ENCODE measurements at places on chromosomes 16 and 17.

DNA sequence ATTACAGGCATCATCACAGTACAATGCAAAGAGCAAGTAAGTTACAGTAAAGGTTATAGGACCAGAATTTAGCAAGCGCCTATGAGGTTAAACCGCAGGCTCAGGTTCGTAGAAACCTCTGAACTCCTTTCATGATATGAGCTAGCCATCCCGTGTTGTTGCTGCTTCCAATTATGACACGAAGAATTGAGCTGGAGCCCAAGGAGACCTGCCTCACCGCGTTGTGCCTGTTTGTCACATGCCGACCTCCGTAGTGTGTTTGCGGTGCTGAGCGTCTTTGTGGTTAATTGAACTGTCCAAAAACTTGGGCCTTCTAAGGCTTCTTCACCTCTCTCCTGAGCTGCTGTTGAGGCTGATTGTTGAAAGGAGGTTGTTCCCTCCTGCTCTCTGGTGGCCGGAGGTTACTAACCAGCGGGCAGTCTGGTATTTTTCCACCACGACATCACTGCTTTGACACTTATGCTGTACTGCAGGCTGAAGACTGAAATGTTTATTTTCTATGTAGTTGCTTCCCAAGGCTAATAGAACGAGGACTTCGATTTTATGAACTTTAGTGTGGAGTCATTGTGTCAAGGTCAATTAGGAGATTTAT lies 67.5 kb downstream of the SEC14L1 start:
- DNase-seq: peak; percentile 65

- no peak for DNase-seq
Measured at GRCh38 chr16:88144028-88144511, 192.8 kb downstream of the BANP start.

DNA sequence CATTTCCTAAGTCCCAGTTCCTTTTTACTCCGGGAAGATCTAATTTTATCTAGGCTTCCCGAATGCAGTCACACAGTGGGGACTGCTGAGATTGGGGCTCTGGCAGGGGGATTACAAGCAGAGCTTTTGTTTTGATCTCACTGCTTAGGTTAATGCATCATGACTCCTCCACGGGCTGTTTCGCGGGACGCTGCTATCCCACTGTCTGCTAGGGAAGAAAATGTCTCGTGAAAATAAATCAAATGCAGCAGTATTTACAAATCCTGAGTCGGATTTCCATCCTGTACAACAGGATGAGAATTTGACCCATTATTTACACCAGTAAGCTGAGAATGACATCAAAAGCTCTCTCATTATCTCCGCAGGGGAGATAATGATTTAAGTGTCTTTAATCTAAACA lies 83.8 kb downstream of the CDH11 start:
- DNase-seq: no peak

DNA sequence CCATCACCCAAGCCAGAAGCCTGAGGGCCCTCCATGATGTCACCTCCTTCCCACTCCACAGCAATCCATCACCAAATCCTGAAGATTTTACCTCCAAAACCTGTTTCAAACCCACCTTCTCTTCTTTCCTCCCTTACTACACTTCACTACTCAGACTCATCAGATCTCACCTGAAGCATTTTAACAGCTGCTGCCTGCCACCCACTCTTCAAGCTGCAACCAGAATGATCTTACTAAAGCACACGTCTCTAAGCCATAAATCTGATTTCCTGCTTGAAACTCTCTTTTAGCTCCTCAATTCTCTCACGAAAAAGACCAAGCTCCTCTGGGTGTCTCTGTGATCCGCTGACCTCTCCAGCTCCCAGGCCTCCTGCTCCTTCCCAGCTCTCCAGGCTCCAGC lies 46.5 kb downstream of the CDK5R1 start:
- DNase-seq: no peak

GRCh38 chr17:19302791-19303331 lies 59.7 kb downstream of the B9D1 start:
- DNase-seq: peak; percentile 35

DNA sequence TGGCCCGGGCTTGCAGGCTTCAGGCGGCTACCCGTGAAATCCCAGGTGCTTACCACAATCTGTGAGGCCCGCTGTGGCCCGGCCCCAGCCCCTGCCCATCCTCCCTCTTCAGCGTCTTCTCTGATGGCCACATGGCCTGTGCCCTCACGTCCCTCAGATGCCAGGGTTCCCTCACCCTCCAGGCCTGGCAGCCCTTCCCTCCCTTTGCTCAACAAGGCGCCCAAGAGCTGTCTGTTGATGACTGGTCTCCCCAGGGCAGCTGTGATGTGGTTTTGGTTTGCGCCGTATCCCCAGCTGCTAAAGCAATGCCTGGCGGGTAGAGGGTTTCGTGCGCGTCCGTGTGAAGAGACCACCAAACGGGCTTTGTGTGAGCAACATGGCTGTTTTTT lies 35.1 kb downstream of the PMM2 start:
- DNase-seq: no peak

GRCh38 chr17:73135766-73136165 lies 29.0 kb upstream of the SSTR2 start:
- no peak for DNase-seq

- DNase-seq: peak; percentile 71
Measured at GRCh38 chr17:15513058-15513791, 45.8 kb upstream of the CDRT4 start.

- no peak for DNase-seq
Measured at GRCh38 chr17:78124081-78124835, 4.3 kb downstream of the TMC6 start.

- DNase-seq: no peak
Measured at GRCh38 chr17:61393904-61394629, 5.6 kb upstream of the TBX2 start.

DNA sequence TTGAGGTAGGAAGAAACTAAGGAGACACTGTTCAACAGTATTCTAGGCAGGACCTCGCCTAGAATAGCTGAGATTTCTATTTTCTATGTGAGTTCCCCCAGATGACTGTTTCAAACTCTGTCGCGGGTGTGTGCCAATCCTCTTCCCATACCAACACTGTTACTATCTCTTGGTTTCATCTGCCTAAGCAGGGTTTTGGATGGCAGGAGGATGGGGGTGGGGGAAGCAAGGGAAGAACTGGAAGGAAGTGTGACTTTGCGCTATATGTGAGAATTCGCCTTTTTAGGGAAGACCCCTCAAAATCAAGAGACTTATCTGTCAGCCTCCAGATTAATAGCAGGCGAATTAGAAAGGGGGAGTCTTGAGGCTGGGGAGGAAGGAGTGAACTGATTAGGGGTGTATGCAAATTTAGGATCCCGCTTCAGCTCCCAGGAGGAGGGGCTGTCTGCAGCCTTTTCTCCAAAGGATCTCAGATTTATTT lies 521 bp upstream of the G6PC3 start:
- DNase-seq: no peak

DNA sequence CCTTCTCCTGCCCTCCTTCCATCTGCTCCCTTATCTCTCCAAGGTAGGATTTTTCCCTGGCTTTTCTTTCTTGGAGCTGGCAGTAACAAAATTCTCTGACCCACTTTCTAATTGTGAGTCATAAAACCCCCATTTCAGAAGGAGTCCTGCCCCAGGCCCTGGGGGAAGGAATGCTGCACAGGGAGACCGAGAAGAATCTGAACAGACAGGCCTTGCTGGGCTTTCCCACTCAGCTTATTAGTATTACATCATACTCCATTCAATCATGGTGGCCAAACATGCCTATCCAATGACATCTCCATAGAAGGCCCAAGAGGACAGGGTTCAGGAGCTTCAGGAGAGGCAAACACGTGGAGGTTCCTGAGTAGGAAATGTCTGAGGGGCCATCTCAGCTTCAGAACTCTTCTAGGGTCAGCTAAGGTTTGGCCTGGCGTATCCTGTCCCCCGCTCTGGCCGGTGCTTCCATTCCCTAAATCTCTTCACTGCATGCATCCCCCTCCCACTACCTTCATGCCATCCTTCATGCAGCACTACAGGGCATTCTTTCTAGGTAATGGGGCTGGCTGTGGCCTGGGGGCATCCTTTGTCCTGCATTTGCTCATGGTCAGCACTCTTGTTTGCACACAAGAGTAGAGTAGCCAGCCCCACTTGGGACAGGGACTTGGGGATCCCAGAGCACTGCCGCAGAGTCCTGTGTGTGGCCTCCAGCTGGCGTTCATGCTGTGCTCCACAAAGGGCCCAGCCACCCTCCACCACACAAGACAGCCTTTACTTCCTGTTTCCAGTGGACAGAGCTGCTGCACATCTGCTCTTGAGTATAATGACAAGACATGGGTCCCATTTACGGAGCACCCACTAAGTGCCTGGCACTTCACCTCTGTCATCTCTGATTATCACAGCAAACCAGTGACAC lies 8.2 kb downstream of the SLC6A2 start:
- DNase-seq: no peak

DNA sequence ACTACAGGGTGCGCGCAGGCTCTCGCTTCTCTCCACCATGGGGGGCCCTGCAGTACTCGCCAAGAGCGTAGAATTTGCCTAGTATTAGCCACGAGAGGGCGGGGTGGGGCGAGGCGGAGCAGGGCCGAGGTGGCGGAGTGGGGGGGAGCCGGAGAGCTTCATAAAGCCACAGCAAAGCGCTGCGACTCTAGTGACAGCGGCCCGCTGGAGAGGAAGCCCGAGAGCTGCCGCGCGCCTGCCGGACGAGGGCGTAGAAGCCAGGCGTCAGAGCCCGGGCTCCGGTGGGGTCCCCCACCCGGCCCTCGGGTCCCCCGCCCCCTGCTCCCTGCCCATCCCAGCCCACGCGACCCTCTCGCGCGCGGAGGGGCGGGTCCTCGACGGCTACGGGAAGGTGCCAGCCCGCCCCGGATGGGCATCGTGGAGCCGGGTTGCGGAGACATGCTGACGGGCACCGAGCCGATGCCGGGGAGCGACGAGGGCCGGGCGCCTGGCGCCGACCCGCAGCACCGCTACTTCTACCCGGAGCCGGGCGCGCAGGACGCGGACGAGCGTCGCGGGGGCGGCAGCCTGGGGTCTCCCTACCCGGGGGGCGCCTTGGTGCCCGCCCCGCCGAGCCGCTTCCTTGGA lies at the start of gene TBX21:
Gene TBX21 (plus strand): TSS at position 190 of the 627 bp plus-strand sequence. CDS start 219 bp downstream, at position 409.
- no peak for DNase-seq

- DNase-seq: no peak
Measured at GRCh38 chr17:66898536-66898935, 63.6 kb downstream of the CACNG5 start.

DNA sequence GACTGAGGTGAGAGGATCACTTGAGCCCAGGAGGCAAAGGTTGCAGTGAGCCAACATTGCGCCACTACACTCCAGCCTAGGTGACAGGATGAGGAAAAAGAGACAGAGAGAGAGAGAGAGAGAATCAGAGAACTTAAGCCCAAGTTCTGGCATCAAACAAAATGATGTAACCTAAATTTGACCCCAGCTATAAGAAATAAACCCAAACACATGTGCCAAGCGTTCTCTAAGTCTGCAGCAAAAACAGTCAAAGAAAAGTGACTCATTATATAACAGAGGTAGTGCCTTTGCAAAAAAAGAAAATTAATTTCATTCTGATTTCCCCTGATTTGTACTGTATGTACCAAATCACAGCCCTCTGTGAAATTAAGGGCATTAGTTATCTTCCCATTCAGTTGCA lies 89.5 kb downstream of the CDH11 start:
- DNase-seq: no peak

GRCh38 chr17:3946711-3947235 lies 17.5 kb downstream of the ATP2A3 start:
- no peak for DNase-seq

GRCh38 chr17:43871946-43872690 lies 25.1 kb downstream of the CD300LG start:
- no peak for DNase-seq

GRCh38 chr17:16383216-16383615 lies 2.3 kb downstream of the UBB start:
- DNase-seq: no peak

GRCh38 chr17:31916491-31917064 lies 15.1 kb upstream of the UTP6 start:
- DNase-seq: no peak

GRCh38 chr16:31108794-31109558 lies 790 bp downstream of the BCKDK start:
- DNase-seq: no peak

GRCh38 chr17:65177901-65178300 lies 40.7 kb downstream of the RGS9 start:
- DNase-seq: no peak

DNA sequence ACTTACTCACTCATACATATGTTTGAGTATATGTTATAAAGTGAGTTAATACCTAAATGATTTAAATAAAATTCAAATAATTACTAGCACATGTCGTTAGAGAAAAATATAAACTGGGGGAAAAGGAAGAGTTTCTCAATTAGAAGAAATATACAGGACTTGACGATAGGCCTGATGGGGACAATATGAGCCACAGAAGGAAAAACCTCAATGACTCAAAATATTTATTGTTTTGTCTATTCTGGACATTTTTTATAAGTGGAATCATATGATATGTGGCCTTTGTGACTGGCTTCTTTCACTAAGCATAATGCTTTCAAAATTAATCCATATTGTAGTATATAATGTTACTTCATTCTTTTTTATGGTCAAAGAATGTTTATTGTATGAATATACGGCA lies 339.2 kb upstream of the PMFBP1 start:
- DNase-seq: no peak

DNA sequence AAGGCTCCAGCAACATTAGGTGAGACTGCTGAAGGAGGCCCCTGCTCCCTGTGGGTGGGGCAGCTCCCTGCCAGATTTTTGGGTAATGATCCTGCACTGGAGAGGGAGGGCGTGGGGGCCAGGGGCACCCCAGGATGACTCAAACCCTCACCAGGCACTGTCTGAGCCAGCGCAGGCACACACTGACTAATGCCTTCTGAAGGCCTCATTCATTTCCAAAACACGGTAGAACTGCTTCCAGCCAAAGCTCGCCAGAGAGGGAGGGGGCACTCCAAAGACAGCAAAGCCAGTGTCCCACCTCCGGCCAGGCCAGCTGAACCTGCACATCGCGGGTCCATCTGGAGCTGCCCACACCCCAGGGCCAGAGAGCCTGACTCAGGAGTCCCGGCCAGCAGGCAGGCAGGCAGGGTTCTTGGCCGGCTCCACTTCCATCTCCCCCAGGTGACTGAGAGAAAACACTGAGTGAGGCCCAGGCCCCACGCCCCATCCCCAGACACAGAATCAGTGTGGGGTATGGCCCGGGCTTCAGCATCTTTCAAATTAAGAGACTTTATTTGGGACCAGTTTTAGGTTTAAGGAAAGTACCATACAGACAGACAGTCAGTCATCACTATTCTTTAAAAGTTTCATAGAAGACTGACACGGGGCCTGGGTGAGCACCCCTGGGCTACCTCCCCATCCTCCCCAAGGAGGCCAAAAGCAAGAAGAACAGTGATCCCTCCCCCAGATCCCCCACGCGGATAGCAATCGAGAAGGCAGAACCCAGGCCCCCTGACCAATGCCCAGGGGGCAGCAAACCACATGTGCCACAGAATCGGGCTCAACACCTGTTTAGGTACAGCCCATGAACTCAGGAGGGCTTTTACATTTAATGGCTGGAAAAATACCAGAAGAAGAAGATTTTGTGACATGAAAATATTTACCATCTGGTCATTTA lies 2.3 kb downstream of the PIEZO1 start:
- DNase-seq: peak; percentile 22

GRCh38 chr16:12580809-12581208 lies 222.9 kb downstream of the CPPED1 start:
- DNase-seq: no peak

- no peak for DNase-seq
Measured at GRCh38 chr17:73436954-73437353, 125.2 kb upstream of the CDC42EP4 start.

- DNase-seq: no peak
Measured at GRCh38 chr17:2017274-2017941, 7.7 kb downstream of the RTN4RL1 start.

Measured in midbrain (tissue), 1 donor.